ENCODE measurements at places on chromosomes 7 and 10.

DNA sequence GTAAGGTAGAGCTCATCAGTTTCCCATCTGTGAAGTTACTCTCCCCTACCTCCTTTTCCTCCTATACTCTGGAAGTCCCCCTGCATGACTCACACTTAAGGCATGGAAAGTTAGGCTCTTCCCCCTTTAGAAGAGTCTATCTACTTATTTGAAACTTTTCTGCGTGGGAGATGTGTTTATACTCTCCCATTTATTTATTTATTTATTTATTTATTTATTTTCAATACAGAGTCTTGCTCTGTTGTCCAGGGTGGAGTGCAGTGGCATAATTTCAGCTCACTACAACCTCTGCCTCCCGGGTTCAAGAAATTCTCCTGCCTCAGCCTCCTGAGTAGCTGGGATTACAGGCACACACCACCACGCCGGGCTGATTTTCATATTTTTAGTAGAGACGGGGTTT lies 107.5 kb upstream of the JCAD start:
- no peak for DNase-seq

- DNase-seq = no peak
These were observed 10.2 kb upstream of the CUL1 start for GRCh38 chr7:148688526-148688925.

- no peak for DNase-seq
These were observed 818.6 kb downstream of the GRID1 start for GRCh38 chr10:85548034-85548433.

GRCh38 chr7:81684514-81685269 lies 85.2 kb downstream of the HGF start:
- DNase-seq = peak; percentile 85

- no peak for DNase-seq
These were observed 26.5 kb upstream of the TMEM229A start for GRCh38 chr7:124059375-124059774.

- no peak for DNase-seq
These were observed 163.7 kb upstream of the NAMPT start for GRCh38 chr7:106448346-106448991.

- no peak for DNase-seq
These were observed 4.2 kb downstream of the KIFBP start for GRCh38 chr10:68992636-68993440.

DNA sequence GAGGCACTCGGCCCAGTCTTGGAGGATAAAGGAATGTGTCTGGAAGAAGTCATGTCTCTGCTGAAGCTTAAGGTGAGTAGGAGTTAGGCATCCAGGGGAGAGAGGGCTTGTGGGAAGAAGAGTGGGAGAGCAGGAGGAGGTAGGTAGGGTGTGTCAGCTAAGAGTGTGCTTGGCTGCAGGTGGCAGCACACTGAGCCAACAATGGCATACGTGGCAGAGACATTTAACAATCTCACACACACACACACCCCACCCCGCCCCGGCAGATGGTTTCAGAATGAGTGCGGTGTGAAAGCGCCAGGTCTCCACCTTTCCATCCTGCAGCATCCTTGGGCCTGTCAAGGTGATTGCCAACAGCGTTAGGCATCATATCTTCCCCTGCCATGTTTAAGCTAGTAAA lies 11.2 kb upstream of the ARPC1A start:
- no peak for DNase-seq

DNA sequence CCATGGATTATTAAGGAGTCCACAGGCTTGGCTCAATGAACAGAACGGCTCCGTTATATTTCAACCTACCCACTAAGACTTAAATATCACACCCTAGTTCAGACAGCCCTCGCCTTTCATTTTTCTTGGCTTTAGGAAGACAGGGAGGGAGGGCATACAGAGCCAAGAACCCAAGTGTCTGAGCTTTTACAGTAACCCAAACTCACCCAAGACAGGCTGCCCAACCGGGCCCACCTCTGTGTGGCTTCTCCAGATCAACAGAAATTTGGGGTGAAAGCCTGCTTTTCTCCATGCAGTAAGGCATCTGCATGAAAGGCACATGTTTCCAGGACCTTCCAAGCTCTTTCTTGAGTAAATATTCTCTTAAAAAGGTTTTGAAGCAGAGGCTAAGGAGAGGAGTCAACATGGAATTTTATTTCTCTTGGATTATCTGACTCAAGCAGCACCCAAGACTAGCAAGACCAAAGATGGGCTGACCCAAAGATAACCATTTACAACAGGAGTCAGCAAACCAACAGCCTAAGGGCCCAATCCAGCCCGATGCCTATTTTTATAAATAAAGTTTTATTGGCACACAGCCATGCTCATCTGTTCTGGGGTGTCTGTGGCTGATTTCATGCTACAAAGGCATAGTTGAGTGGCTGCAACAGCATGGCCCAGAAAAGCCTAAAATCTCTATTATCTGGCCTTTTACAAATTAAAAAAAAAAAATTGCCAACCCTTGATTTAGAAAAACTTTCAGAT lies 90.1 kb downstream of the KCNMA1 start:
- no peak for DNase-seq

DNA sequence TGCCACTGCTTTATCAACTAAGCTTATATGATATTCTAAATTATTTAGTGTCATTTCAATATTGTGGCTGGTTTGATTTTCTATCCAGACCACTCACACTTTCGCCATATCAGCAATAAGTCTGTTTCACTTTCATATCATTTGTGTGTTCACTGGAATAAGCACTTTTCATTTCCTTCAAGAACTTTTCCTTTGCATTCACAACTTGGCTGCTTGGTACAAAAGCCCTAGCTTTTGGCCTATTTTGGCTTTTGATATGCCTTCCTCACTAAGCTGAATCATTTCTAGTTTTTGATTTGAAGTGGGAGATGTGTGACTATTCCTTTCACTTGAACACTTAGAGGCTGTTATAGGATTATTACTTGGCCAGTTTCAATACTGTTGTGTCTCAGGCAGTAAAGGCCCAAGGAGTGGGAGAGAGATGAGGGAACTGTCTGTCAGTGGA lies 120.9 kb upstream of the NAMPT start:
- DNase-seq = no peak

- DNase-seq = no peak
These were observed 41.3 kb downstream of the ST7 start for GRCh38 chr7:116994611-116995010.

- no peak for DNase-seq
These were observed 22.5 kb downstream of the CALHM2 start for GRCh38 chr10:103429647-103430046.

- no peak for DNase-seq
These were observed 33.0 kb upstream of the POM121L12 start for GRCh38 chr7:53002389-53002788.

DNA sequence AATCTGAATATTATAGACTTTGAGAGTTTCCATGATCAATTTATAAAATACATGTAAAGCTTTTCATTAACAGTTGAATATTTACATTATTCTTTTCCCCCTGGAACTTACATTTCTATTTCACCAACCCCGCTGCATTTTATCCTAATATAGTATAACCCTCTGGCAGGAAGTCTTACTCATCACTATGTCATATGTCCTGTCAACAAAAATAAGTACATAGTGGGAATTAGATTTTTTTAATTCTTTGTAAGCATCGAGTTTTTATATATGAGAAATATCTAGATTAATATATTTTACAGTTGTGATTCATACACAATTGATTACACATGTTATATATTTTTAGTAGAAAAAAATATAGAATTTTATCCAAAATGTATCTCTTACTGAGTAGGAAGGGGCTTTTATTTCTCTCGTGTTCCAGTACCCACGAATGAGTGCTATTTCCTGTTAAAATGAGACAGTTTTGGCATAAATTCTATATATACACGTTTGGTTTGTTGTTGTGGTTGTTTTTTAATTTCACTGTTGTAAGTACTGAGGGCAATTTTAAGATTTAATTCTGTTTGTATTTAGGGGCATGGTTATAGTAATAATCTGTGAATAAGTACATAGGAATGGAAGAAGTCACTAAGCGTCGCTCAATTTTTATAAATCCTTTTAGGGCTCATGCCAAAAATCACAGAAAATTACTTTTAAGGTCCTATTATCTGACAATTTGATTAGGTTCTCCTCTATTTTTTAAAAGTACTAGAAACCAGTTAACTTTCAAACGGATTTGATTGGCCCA lies 87.1 kb downstream of the HECW1 start:
- no peak for DNase-seq

- DNase-seq = no peak
These were observed 98.2 kb upstream of the DKK1 start for GRCh38 chr10:52215745-52216361.

DNA sequence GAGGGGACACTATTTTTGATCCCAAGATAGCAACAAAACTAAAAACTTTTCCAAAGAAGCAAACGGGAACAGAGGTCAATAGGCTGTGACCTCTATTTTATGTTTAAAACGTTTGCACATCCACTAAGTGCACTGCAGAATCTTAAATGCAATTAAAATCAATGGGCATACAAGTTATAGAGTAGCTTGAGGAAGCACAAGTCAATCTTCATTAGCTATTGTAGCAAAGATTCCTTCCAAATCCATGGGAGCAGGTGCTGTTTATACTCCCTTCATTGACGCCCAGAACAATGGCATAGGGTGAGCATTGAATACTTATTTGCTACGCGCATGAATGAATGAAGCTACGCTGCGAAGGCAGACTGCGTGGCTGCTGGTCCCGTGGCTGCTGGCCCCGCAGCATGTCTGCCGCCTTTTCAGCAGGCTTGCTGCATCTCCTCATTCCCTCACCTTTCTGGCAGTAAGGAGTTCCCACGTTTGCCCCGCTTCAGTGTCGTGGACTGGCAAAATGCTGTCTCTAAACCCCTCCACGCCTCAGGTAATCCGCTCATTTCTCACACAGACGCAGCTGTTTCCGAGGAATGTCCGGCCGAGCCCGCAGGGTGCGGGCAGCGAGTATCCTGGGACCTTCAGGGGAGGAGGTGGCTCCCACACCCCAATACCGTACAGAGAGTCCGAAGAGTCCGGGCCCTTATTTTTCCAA lies 754 bp upstream of the PHYHIPL start:
- DNase-seq = peak; percentile 11

DNA sequence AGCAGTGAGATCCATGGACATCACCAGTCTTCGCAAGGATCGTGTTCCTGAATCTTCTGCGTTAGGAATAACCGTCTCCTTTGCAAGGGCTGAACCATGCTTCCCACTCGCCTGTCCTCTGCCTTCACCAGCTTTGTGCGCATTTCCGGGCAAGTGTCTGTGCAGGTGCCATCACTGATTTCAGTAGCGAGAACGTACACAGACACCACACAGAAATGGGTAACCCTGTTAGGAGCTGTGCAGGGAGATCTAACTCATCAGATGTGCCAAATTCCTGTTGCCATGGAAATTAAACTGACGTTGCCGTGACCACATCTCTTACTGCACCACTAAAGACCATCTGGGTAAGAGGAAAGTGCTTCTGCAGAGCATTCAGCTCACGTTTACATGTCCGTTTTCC lies 146.3 kb downstream of the DIP2C start:
- no peak for DNase-seq

- no peak for DNase-seq
These were observed 33.0 kb downstream of the EN2 start for GRCh38 chr7:155490697-155491628.

DNA sequence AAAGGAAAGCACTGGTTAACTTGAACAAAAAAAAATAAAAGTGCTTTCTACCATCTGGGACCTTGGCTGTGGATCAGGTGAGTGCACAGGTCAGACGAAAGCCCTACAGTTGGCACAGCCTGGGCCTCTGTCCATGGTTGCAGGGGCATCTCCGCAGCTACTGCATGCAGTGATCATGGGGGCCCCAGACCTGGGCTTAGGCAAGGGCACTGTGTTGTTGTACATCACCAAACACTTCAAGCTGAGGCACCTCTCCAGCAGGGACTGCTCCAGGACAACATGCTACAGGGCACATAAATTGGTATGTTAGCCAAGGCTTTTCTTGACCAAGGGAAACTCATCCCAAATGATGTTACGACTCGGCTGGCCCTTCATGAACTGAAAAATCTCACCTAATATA lies 23.5 kb downstream of the KLHL7 start:
- no peak for DNase-seq

DNA sequence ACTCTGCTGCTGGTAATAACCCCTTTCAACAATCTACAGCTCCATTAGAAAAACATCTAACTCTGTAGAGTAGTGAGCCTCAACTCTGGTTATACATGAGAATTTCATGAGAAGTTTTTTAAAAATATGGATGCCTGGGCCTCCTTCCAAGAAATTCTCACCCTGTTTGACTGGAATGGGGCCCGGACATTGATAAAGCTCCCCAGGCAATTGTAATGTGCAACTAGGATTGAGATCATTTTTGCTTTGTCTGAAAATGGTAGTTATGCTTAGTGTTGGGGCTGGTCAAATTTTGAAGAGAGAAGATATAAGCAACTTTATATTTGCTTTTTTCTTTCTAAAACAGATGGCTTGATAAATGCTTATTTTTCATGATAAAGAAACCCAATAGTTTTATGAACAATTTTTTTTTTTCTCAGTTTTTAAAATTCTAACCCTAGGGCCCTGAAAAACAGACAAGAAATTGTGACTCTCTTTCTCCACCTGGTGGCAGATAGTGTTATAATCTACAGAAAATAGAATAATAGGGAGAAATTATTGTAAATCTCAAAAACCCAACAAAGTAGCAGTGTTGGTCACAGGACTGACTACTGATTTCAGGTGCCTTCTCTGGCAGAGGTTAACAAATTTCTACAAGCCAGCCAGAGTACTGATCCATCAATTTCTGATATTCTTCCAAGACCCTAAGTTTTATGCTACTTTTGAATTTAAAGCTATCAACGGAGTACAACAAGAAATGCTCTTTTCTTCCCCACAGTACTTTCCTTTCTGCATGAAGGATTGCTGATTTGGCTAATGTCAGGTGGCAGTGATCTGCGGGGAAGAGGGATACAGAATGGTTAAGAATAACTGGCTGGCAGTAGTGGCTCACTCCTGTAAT lies 174.8 kb downstream of the DKK1 start:
- DNase-seq = no peak

- no peak for DNase-seq
These were observed 299.6 kb upstream of the NFE2L3 start for GRCh38 chr7:25852211-25852938.

DNA sequence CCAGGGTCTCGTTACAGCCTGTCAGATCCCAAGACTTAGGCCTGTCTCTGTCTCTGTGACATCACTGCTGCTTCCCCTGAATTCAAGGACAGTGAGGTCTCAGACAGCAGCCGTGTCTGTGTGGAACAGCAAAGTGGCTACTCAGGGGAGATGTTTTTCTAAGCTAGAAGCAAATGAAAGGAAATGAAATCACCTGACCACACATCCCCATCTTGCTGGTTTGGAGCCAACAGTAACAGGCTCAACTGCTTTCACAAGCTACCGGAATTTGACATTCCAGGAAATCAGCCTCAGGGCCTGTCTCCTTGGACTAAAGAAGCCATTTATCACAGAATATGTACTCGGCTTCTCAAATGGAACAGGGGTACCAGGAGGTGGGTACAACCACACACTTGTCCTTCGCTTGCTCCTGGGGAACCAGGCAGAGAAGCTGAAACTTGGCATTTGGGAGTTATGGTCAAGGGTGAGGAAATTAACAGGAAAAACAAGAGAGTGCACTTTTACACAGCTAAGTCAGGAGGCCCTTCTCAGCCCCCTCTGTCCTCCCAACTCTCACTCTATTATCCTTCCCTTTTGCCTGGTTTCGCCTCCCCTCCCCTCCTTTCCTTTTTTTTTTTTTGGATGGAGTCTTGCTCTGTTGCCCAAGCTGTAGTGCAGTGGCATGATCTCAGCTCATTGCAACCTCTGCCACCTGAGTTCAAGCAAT lies 73.2 kb downstream of the SPDYE5 start:
- no peak for DNase-seq

All from NCI-H1092 (cell line).